ENCODE measurements at places on chromosomes 12 and 14.

GRCh38 chr14:36509069-36509917 is 10.7 kb downstream of the NKX2-1 start:
- no peak for DNase-seq

DNA sequence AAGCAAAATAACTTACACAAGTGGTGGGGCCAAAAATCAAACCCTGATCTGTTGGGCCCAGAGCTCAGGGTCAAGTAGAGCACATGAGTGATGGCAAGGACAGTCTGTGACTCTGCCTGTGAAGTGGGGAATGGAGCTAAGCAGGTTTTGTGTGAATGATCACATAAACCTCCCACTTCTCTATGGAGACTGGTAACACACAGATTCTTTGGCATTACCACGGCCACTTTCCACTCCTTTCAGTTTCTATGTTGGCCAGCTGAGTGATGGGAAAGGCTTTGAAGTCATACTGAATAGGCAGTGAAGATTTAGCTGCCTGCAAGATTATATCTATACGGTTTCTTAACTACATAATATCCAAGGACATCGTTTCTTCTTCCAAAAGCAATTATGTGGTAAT is 97.9 kb downstream of the ARMH4 start:
- no peak for DNase-seq

GRCh38 chr12:16619537-16619936 is 13.6 kb upstream of the LMO3 start:
- no peak for DNase-seq

DNA sequence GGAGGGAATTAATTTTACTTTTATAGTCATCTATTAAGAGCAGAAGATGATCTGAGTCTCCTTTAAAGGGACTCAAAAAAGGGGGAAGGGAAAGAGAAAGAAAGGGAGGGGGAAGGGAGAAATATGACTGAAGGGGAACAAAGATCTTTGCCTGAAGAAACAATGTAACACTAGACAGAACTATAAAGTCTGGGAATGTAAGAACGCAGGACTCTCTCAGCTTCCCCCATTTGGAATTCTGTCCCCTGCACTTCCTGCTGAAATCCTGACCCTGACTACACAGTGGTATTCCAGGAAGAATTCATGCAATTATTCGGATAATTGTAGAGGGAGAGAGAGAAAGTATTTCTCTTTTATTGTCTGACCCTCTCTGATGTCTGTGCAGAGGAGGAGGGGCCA is 8.6 kb upstream of the HOXC11 start:
- DNase-seq = no peak

GRCh38 chr14:43938588-43939281 is 568.3 kb downstream of the FSCB start:
- DNase-seq = no peak

DNA sequence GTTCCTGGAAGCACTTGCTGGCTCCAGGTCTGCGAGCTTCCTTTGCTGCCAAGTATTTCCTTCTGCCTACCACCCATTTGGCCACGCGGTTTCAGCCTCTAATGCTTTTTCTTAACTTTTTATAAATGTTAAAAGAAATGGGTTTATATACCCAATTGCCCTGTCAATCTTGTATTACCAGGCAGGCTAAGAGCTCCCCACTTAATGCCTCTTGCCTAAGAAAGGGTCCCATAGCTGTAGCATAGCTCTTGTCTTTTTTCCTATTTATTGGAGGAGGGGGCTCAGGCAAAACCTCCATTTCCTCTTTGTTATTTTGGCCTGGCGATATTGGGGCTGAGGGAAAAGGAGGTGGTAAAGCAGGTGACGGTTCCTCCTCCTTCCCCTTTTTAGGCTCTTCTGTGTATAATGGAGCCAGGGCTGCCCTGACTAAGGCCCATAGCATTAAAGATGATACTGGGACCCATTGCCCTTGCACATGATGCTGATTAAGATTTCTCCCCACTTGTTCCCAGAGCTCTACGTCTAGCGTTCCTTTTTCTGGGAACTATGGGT is 21.6 kb upstream of the BLTP3B start:
- DNase-seq = no peak

- DNase-seq = no peak
These were observed 9.8 kb downstream of the SSTR1 start for GRCh38 chr14:38217553-38217952.

- DNase-seq = no peak
These were observed 109.3 kb downstream of the FGD4 start for GRCh38 chr12:32508626-32509025.

DNA sequence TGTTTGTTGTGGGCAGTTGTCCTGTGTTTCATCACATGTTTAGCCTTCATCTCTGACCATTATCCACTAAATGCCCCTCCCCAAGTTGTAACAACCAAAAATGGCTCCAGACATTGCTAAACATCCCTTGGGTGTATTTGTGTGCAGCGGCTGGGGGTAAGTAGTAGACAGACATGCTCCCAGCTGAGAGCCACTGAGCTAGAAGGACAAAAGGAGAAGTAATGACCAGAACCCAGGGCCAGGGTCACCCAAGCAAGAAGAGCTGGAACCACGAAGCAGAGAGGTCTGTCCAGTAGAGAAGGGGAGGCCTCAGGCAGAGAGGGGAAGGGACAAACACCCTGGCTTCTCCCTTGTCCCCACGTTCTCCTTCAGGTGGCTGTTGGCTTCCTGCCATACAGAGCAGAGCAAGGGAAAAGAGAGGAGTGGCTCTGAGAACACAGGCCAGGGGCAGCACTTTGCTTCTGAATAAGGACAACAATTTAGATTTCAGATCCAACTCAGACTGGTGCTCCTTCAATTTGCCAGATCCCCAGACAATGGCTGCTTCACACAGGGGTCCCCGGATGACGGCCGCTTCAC is 55.2 kb downstream of the NDUFA12 start:
- DNase-seq = no peak

- no peak for DNase-seq
These were observed 208.3 kb downstream of the EMP1 start for GRCh38 chr12:13404631-13405473.

DNA sequence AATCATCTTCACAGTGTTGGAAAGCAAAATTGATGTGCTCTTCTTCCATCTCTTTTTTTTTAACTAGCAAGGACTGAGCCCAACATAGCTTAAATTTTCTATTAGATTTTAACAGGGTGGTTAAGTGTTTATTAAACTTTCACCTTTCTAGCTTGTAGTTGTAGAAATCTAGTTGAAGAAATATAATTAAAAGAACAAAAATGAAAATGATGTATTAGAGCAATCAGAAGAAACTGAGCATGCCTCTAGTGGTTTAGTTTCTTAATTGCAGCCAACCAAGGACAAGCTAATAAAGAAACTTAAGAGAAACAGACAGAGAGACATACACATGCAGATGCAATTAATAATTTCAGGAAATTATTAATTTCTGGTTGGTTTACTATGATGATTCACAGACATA is 673.0 kb upstream of the LMO3 start:
- no peak for DNase-seq

- DNase-seq = no peak
These were observed 274.9 kb upstream of the NOVA1 start for GRCh38 chr14:26872515-26873361.

GRCh38 chr14:79407572-79407971 is 803.7 kb downstream of the DIO2 start:
- no peak for DNase-seq

GRCh38 chr14:53044486-53044885 is 93.6 kb upstream of the FERMT2 start:
- DNase-seq = no peak

GRCh38 chr14:91127401-91127801 is 13.5 kb downstream of the DGLUCY start:
- no peak for DNase-seq

DNA sequence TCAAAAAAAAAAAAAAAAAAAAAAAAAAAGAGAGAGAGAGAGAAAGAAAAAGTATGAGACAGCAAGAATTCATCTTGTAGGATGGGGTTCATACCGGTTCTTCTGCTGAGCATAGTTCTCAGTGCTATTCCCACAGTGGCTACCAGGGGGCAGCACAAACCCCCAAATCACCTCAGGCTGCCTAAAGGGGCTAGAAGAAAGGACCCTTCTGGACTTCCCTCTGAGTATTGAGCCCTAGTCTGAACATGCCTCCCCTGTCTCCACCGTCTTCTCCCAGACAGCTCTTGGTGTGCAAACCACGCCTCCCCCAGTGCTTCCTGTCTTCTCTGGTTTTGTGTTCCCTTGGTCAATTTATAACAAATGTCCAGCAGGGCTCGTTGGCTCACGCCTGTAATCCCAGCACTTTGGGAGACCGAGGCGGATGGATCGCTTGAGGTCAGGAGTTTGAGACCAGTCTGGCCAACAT is 31.3 kb upstream of the SMUG1 start:
- peak; percentile 28 for DNase-seq

GRCh38 chr14:21069388-21070082 is 569 bp upstream of the ARHGEF40 start:
- DNase-seq = no peak

- DNase-seq = no peak
These were observed 35.0 kb downstream of the CRADD start for GRCh38 chr12:93712200-93712599.

- DNase-seq = no peak
These were observed at the start of gene SERPINA10 for GRCh38 chr14:94292872-94293577. TSS of gene SERPINA10 (minus strand) at chr14:94293268. CDS start at chr14:94290593, 2,675 bp downstream.

- DNase-seq = no peak
These were observed 25.2 kb upstream of the TSPAN8 start for GRCh38 chr12:71183018-71183417.

DNA sequence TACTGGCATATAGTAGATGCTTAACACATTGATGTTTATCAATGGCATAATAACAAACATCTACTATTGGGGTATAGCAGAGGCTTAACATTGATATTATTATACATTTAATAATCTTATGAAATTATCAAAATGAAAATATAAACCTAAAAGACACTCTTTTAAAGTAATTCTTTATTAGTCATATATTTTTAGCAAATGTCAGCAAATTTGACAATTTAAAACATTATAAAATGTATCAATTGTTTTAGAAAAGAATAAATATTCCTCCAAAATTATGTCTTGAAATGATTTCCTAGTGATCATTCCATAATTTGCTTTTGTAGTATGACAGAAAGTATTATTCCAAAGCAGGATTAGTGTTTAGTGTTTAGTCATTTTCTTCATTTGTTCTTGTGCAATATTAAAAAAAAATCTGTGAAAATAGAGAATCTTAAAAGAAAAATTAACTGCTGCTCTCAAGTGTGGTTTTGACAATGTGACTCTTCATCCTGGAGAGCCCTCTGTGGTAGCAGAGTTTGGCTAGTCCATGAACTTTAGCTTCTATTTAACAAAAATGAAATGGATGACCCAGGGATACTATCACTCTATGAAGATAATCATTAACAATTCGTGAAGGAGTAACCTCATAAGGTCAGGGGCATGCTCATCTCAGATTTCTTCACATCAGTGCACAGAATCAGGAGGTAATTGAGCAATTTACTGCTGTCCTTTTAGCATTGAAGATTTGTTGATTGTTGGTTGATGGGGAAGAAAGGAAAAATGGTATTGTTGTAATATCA is 1018.5 kb downstream of the LRFN5 start:
- DNase-seq = no peak

DNA sequence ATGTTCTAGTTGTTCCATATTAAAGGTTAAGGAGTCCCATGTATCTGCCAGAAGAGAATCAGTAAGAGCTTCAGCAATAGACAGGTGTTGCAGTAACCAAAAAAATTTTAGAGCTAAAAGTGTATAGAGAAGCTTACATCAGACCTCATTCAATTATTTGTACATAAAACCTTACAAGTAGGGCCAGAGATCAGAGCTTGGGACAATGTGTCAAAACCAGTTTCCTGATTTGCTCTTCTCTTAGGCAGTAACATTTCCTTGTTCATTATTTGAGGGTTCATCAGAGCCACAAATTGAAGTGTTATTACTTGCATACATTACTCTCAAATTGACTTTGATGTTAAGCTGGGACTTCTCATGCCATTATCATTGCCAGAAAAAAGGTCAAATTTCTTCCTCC is 55.5 kb upstream of the ATXN7L3B start:
- no peak for DNase-seq

GRCh38 chr14:103243764-103244737 is 90.0 kb upstream of the EIF5 start:
- DNase-seq = no peak

- DNase-seq = no peak
These were observed 207.8 kb downstream of the NAV3 start for GRCh38 chr12:78038541-78038940.

- DNase-seq = no peak
These were observed 479.7 kb upstream of the MGAT4C start for GRCh38 chr12:86735851-86736250.

DNA sequence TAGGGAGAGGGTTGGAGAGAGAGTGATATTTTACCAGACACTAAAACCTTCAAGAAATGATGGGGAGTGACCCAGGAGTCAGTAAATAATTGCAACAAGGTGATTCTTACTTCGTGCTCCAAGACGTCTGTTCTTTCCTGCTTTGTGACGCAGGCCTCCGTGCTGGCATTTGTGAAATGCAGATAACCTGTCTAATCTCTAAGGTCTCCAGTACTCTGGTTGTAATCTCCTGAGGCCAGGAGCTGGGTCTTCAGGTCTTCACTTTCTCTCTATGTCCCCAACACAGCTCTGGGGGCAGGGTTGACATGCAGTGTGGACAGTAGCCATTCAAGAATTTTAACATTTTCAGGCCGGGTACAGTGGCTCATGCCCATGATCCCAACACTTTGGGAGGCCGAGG is 53.1 kb downstream of the CD9 start:
- DNase-seq = no peak

GRCh38 chr14:24690492-24690891 is 56.5 kb upstream of the GZMB start:
- no peak for DNase-seq

DNA sequence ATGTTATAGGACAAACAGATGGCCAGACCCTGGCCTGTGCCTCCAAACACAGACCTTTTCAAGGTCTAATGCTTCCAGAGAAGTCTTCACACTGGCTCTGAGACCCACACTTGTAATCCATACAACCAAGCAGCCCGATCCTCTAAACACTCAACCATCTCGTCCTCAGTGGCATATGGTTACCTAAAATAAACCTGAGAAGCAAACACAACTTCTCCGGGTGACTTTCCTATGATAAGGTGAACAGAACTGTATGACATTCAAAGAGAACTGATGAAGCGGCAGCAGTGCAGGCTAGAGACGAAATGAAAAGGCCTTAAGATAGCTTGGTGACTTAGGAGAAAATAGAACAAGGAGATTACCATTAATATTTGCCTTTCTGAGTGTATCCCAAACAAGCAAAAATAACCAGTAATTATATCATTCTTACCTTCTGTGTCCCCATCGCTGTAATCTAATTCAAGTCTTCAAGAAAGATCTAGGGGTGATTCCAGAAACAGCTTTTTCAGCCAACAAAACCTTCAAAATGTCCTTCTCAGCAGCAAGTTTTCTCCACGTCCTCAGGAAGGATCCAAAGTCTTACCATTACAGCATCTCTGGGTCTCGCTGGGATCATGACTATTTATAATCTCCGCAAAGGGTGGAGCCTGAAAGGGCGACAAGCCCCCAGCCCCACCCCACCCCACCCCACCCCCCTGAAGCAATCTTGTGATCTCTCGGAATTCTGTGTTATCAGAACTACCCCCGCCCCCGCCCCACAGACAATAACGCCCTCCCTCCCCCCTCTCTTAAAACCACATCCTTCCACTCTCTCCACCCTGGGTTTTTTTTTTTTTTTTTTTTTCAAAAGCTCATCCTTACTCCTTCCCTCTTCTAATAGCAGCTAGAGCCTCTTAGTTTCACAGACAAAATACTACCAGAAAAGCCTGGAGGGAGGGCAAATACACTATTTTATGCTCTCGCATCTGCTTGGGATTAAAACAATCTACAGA is at the start of gene SLC2A3:
TSS of gene SLC2A3 (minus strand) at position 598 of the 992 bp plus-strand sequence. CDS start at position 445, 153 bp downstream.
- DNase-seq = peak; percentile 75
